ENCODE measurements at places on chromosomes 5 and 9.
A peak's percentile ranks its signal among the peaks of the same experiment; 100 is the strongest.

GRCh38 chr9:4774209-4774608 lies 18.5 kb upstream of the RCL1 start:
- DNase-seq, result peak; percentile 35

DNA sequence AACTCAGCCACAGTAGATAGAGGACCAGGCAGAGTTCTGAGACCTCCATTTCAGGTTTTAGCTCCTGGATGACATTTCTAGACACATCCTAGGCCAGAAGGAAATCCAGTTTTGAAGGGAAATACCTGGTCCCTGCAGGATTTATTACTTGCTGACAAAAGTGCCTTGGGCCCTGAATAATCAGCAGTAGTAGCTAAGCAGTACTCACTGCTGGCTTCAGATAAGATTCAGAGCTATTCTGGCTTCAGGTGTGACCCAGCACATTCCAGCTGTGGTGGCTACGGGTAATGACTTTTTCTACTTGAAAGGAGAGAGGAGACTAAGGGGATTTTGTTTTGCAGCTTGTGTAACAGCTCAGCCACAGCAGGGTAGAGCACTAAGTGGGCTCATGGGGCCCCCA lies 34.0 kb downstream of the NDUFAF2 start:
- no peak for DNase-seq

DNA sequence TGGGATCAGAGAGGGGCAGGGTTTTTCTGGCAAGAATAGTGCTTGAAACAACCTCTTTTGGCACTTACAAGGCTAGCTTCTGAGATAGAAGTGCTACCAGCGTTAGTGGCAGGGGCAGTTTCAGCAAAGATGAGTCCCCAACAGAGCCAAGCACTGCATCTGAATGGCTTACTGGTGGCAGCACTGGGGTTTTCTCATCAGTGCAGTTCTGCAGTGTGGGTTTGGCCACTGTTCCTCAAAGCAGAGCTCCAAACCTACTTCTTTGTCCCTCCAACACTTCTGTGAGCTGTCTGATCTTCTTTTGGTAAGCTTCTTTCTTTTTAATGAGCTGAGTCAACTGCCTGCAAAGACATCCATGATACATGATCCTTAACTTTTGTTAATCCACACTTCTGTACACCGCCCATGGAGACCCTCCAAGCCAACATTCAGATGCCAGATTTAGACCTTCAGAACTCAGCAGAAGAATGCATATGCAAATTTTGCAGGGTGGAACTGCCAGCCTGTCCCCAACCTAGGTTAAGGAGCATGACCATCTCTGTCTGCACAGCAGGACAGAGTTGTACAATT lies 29.9 kb upstream of the FSTL4 start:
- no peak for DNase-seq

DNA sequence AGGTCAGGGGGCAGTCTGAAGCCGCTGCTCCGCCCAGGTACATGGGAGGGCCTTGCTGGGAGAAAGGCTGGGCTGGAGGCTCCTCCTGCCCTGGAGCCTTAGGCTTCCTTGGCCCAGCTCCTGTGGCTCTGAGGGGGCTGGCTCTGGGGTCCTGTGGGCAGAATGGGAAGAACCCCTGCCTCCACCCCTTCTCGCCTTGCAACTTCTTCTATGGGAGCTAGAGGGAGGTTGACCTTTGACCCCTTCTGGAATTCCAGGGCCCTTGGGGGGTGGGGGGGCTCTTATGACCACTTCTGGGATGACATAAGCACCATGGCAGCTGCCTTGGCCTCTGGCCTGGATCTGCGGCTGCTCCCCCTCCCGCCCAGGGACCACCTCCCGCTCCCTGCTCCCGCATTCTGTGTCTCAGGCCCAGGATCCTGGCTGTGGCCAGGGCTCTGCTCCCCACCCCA lies 32.2 kb downstream of the IER5L start:
- peak; percentile 95 for DNase-seq

- DNase-seq, result no peak
Observed at GRCh38 chr9:26077860-26078259, 399.6 kb upstream of the TUSC1 start.

DNA sequence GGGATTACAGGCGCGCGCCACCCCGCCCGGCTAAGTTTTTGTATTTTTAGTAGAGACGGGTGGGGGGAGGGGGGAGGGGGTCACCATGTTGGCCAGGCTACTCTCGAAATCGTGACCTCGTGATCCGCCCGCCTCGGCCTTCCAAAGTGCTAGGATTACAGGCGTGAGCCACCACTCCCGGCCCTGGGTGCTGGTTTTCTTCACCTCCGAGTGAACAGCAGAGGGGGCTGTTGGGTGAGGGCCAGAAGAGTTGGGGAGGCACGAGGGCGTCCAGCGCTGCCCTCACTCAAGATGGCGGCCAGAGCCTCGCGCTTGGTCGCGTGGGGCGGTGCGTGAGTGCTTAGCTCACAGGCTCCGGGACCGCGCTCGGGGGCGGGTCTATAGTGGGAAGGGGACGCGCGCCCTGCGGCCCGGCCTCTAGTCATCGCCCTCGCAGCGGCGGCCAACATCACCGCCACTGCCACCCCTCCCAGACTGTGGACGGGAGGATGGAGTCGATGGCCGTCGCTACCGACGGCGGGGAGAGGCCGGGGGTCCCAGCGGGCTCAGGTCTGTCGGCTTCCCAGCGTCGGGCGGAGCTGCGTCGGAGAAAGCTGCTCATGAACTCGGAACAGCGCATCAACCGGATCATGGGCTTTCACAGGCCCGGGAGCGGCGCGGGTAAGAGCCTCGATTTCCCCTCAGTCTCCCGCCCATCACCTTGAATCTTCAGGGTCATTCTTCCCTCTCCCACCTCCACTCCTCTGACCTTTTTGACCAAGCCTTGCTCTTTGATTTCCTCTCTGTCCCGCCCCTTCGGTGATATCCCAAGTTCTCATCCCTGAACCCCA lies at the start of gene CAMLG:
Gene CAMLG, plus strand, starts transcription at position 416 of the 830 bp plus-strand sequence. Its CDS starts 73 bp downstream, at position 489.
- DNase-seq, result peak; percentile 98

DNA sequence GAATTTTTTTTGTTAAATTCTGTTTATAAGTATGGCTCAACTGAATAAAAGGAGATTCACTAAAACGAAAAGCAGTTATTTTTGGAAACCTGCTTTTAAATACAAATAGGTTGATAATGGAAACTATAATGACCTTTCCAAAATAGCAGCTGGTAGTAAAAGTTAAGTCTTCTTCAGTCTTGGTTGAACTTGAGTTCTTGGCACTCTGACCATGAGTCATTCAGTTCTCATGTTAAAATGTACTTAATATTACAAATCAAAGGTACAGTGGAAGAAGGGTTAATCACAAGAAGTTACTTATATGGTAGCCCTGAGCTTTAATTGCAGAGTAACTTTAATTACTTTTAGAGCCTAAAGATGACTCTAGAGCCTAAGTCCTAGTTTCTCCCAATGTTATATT lies 62.1 kb downstream of the KLF9 start:
- peak; percentile 38 for DNase-seq

DNA sequence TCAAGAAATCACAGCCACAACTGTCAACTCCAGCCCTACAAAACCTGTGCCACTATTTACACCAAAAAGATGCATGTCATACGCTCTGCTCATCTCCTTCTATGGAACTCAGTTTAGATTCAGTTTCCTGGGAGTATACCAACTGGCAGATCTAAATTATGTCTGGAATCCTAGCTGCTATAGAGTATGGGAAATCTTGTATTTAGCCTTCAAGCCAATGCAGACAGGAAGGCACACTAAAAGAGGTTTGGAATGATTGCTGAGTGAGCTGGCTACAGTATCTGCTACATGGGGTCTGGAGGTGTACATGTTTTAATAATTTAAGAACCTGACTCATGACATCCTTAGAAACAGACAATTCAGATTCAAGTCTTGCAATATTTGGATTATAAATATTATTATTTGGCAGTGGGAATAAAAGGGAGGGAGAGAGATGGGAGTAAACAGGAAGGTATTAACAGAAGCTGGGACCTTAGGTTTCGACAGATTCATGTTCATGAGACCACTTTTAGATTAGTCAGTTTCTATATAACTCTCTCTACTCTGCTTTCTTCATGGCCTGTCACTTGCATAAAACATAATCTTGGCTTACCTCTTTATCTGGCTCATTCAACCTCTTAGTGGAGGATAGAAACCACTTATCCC lies 178.8 kb upstream of the HAPLN1 start:
- peak; percentile 72 for DNase-seq

GRCh38 chr9:108813951-108814601 lies 41.7 kb downstream of the ACTL7B start:
- peak; percentile 53 for DNase-seq

GRCh38 chr9:77486968-77487367 lies 161.2 kb downstream of the GNA14 start:
- DNase-seq, result peak; percentile 21

DNA sequence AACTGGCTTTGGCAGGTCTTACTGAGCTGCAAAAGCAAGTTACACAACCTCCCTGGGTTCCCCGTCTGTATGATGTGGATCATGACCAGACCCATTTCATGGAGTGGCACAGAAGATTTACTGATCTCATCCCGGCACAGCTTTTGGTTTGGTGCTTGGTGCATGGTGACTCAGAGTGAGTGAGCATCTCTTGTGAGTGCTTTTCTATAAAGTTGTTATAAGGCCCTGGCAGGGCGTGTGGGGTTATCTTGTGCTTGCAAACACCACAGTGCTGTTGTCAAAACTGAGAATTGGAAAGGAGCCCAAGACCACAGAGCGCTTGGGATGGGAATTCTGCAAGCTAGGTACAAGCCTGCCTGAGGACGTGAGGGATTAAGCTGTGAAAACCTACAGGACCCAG lies 425.2 kb downstream of the GADD45G start:
- no peak for DNase-seq

GRCh38 chr5:63398346-63398745 lies 563.9 kb downstream of the HTR1A start:
- DNase-seq, result no peak

GRCh38 chr5:143142596-143143435 lies 260.7 kb downstream of the NR3C1 start:
- DNase-seq, result peak; percentile 73

DNA sequence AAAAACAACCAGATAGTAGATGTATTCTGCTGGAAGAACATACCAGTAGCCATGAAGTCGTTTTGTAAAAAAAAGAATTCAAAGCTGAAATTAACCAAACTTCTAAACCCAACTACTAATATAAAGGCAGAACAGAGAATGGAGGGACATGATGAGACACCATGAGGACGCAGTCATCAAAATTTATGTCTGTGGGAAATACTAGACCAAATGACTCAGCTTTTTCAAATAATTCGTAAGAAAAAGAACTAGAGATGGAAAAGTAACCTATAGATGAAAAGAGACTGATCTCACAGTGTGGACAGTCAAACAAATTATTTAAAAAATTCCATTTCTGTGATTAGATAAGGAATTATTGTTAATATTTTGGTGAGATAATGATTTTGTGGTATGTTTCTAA lies 10.3 kb downstream of the TTC23L start:
- DNase-seq, result peak; percentile 19

DNA sequence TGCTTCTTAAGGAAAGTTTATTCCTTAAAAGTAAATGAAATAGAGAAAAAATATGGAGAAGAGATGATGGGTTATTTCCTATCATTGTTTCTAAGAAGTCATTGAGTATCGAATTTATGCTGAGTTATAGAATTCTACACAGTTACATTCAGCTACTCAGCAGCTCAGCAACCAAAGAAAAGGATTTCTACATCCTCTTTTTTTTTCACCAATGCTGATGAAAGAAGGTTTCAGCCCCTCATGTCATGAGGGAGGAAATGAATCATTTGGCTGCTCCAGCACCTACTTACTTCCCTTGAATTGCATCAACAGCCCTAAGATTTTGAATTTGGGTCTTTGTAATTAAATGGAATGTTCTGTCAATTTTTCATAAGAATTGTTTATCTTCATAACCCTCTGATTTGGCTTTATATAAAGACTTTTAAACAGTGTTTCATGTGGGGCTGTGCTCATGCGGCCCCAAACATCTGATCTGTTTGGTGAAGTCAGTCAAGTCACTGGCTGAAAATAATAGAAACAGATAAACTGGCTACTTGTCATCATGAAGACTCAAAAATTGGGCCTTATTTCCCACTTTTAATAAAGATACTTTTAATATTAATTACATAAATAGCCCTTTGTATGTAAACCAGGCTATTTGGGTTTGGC lies 18.5 kb upstream of the SNX2 start:
- peak; percentile 85 for DNase-seq

DNA sequence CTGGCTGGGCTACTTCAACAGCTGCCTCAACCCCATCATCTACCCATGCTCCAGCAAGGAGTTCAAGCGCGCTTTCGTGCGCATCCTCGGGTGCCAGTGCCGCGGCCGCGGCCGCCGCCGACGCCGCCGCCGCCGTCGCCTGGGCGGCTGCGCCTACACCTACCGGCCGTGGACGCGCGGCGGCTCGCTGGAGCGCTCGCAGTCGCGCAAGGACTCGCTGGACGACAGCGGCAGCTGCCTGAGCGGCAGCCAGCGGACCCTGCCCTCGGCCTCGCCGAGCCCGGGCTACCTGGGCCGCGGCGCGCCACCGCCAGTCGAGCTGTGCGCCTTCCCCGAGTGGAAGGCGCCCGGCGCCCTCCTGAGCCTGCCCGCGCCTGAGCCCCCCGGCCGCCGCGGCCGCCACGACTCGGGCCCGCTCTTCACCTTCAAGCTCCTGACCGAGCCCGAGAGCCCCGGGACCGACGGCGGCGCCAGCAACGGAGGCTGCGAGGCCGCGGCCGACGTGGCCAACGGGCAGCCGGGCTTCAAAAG lies 36.9 kb upstream of the TTC1 start:
- DNase-seq, result no peak
